ENCODE measurements at places on chromosomes 6 and 20.

DNA sequence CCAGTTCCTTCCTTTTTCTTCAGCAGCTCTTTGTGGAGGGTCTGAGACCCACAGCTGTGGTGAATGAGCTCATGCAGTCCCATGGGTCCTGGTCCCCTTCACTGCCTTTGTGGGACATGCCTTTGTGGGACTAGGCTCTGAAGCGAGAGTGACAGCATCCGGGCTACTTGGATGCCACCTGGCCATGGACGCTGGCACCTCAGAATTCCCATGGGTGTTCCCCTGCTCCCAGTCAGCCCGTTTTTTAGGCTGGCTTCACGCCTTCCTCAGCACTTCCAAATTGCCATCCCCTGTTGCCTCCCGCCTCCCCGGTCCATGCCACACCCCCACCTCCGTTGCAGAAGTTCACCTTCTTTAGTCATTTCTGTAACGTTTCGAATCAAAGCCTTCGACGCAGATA is 45.1 kb downstream of the RAMACL start:
- no peak for DNase-seq

GRCh38 chr6:56009636-56010035 is 134.2 kb upstream of the BMP5 start:
- no peak for DNase-seq

GRCh38 chr6:117263353-117263927 is 1.9 kb upstream of the VGLL2 start:
- no peak for DNase-seq

GRCh38 chr20:17657898-17658647 is 24.0 kb downstream of the RRBP1 start:
- no peak for DNase-seq

DNA sequence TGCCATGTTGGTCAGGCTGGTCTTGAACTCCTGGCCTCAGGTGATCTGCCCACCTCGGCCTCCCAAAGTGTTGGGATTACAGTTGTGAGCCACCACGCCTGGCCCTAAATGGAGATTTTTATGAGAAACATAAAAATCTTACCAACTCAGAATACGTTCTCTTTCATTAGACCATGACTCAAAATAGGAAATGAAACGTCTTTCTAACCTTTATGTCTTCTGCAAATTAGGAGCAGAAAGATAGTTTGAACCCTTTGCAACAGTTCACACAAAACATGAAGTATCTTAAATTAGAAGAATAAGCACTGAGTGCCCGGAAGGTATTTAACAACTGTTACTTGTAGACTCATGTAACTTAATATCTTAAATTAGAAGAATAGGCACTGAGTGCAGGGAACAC is 48.3 kb downstream of the AHI1 start:
- DNase-seq: no peak

DNA sequence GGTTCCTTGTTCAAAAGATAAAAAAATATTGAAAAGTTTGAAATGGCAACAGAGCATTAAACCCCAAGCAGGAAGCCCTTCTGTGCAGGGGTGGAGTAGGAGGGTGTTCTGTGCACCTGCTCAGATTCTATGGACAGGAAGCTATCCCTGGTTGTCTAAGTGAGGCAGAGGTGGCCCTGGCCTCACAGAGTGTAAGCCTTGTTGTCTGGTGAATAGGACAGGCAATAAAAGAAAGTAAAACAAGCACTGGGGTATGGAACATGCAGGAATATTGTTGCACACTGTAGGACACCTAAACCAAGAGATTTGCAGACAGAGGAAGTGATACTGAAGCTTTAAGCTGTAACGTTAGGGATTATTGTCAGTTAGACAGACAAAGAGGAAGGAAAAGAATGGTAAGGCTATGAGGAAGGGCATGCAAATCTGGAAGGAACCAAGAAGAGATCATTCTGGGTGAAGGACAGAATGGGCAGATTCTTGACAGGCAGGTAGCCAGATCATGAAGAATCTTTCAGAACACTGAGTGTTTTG is 66.8 kb downstream of the TBC1D7 start:
- no peak for DNase-seq

GRCh38 chr20:36866681-36867495 is 9.1 kb upstream of the TLDC2 start:
- no peak for DNase-seq

GRCh38 chr6:8108031-8108660 is 5.8 kb upstream of the EEF1E1 start:
- DNase-seq: no peak

- DNase-seq: no peak
Measured at GRCh38 chr6:13511913-13512717, 24.7 kb upstream of the GFOD1 start.

DNA sequence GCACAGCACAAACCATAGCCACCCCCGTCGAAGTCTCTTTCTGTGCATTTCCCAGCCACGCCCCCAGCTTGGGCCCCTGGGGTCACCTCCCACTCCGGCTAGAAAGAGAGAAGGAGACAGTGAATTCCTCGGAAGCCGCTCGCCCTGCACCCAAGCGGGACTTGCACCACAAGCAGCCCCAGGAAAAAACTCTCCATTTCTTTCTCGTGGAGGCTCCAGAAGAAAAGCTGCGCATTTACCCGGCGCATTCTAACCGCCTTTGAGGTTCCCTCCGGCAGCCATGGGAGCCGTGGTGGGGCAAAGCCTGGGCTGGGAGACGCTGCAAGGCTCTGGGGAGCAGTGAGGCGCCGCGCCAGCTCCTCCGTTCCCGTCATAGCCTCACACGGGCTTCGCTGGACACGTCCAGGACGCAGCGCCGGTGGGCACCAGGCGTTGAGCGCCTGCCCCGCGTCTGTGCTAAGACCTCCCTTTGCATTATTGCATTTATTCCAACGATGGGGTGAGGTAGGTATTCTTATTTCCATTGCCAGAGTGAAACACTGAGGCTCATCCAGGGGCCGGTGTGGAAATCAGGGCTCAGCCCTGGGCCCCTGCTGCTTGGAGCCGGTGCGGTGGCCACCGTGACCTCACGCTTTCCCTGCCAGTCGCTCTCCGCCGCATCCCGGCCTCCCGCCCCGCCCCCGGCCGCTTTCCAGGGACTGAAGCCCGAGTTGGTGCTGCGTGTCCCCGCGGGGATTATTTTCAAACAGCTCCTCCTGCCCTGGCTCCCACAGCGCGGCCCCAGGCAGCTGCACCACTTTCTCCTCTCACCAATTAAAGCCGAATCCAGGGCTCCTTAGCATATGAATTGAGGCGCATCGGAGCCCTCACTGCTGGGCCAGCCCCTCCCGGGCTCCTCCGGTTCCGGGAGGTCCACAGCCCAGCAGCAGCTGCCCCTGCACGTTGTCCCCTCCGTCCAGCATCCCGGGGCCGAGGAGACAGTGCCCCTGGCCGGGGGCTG is 148.3 kb upstream of the AFDN start:
- DNase-seq: peak; percentile 66

DNA sequence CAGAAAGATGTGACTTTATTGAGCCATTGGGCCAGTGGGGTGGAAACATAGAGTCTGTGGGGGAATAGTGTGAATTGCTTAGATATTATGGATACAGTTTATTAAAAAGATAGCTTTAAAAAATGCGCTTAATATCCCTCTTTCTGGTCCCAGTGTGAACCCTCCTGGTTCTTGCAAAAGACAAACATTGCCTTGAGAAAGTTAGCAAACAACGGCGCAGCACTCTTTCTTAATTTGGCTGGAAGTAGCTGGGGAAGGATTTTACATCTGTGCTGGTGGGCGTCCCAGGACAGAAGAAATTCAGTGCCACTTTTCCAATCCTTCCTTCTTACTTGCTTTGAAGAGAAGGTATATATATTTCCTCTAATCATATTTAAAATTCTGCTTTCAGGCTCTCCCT is 191.4 kb upstream of the ZFP64 start:
- no peak for DNase-seq

DNA sequence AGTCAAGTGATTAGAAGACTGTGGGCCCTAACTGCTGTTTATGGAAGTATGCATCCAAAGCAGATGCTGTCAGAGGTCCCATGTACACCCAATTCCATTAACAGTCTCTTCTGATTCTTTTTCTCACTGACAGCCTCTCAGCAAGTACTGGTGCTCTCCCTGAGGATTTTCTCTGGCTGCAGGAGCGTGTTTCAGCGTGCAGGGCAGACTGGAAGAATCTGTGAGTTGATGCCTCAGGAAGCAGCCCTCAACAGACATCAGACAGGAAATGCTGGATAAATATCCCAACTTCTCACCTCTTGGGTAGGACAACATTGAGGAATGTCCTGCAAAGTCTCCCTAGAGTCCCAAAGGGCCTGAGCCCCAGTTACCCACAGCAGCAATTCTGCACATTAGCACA is 40.8 kb downstream of the ANKEF1 start:
- DNase-seq: no peak

DNA sequence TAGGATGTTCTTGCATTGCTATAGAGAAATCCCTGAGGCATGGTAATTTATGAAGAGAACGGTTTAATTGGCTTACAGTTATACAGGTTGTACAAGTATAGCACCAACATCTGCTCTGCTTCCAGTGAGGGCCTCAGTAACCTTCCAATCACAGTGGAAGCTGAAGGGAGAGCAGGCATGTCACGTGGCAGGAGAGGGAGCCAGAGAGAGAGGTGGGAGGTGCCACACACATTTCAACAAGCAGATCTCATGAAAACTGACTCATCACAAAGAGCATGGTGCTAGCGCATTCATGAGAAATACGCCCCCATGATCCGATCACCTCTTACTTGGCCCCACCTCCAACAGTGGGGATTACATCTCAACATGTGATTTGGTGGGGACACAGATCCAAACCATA is 871.2 kb downstream of the TFAP2A start:
- DNase-seq: no peak

DNA sequence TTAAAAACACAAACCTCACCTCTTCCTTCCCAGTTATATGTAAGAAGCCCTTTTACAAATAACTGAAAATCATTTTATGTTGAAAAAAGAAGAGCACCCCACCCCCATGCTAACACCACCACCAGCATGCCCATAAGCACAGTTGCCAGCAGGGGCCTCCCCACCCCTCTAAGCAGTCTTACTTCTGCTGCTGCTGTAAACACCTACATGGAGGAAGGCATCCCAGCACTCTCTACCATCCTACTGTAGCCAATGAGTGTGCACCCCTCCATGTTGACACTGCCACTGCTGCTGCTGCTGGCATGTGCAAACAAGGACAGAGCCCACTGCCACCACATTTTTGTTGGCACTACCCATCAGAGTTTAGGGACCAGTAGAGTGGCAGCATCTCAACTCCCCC is 49.6 kb upstream of the PHIP start:
- no peak for DNase-seq

- DNase-seq: no peak
Measured at GRCh38 chr6:34657307-34657978, 39.1 kb downstream of the ILRUN start.

DNA sequence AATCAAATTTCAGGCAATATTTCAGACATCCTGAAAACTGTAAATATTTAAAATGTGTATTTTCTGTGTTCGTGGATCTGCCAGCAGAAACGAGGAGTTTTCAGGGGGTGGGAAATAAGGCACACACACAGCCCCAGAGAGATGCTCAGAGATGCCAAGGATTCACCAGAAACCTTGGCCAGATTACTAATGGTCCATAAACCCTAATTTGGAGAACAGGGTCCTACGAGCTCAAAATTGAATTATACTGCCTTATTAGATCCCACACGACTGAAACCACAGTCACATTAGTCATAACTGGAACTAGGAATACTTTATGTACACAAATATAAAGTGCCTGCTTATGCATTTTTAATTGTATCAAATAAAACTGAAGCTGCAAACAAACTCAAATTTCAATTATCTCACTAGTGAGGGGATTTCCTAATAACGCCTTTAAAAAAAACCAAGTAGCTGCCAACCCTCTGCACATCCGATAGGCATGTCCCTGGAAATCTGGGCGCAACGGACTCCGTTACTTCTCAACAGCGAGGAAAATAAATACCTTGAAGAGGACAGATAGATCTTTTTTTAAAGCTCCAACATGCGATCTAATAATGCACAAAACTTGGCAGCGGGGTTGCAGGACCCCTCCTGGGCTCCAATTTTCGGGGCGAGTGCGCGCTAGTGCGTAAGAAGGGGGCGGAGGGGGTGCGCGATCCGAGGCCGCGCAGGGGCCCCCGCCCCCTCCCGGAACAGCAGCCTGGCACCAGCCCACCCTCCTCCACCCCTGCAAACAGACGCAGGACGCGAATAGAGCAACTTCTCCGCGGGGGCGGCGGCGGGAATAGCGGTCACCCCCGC is 897 bp downstream of the CHD6 start:
- DNase-seq: peak; percentile 76

GRCh38 chr6:20610636-20611370 is 76.5 kb downstream of the CDKAL1 start:
- DNase-seq: no peak

DNA sequence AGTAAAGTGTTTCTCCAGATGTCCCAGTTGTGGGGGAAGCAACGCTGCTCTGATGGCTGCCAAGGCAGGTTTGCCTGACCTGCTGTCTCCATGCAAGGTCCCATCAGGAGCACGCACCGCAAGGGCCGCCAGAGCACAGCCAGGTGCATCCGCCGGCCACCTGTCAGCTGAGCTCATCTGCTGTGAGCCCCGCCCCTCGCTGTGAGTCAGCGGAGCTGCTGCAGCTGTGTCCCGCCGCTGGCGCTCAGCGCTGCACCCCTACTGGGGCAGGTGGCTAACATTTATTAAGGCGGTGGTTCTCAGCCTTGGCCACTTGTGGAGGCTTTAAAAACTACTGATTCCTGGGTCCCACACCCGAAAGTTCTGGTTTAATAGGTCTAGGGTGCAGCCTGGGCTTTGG is 225.7 kb downstream of the UST start:
- DNase-seq: no peak

- no peak for DNase-seq
Measured at GRCh38 chr20:37007898-37008649, 56.6 kb upstream of the SAMHD1 start.

DNA sequence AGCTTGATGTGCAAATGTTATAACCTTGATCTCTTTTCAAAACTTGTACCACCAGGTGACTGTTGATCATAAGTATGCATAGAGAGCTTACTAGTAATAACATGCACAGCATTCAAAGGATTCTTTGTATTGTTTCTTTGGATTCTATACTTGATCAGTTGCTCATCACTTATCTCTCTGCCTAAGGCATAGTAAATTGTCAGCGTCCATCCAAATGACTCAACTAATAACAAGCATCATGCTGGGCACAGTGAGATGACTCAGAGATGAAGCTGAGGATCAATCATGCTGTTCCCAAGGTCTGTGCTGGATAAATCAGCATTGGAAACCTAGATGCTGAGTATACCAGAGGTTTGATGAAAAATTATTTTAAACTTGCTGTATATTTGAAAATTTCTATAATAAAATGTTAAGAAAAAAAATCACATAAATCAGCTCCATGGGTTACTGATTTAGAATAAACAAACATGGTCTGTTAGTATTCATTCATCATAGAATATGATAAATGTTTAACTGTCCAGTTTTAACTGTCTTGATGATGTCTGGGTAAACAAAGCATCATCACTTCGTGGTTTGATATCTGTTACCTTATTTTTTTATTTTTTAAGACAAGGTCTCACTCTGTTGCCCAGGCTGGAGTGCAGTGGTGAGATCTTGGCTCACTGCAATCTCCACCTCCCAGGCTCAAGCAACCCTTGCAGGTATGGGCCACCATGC is 45.6 kb upstream of the SGK1 start:
- DNase-seq: no peak

DNA sequence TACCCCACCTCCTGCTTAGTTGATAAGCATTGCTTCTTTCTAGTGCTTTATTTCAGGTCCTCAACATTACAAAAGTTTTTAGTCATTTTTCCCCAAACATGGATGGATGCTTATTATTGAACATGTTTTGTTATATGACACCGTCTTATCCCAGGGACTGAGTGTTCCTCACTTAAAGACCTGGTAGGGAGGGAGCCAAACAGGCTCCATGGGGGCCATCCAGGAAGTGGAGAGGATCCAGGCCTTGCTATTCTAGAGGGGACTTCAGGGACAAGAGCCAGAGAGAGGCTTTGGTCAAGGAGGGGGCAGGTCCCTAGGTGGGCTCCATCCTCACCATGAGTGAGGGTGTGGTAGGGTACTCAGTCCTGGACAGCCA is 7.4 kb downstream of the SLC32A1 start:
- no peak for DNase-seq
